ENCODE measurements at places on chromosomes 11 and 22. TPM values are rescaled to one million over a fixed set of nuclear protein-coding genes. Genes with fewer than 3 reads are reported as not detected.
A peak's percentile ranks its signal among the peaks of the same experiment; 100 is the strongest.

TUB gene
- total RNA-seq, result 1.8 TPM

ZBTB44 gene
- total RNA-seq, result 16.0 TPM

- DNase-seq, result no peak
These were observed 41.7 kb downstream of the IGF2 start for GRCh38 chr11:2097356-2097997.

SYNGR1 gene
- 3.3 TPM for total RNA-seq

DNA sequence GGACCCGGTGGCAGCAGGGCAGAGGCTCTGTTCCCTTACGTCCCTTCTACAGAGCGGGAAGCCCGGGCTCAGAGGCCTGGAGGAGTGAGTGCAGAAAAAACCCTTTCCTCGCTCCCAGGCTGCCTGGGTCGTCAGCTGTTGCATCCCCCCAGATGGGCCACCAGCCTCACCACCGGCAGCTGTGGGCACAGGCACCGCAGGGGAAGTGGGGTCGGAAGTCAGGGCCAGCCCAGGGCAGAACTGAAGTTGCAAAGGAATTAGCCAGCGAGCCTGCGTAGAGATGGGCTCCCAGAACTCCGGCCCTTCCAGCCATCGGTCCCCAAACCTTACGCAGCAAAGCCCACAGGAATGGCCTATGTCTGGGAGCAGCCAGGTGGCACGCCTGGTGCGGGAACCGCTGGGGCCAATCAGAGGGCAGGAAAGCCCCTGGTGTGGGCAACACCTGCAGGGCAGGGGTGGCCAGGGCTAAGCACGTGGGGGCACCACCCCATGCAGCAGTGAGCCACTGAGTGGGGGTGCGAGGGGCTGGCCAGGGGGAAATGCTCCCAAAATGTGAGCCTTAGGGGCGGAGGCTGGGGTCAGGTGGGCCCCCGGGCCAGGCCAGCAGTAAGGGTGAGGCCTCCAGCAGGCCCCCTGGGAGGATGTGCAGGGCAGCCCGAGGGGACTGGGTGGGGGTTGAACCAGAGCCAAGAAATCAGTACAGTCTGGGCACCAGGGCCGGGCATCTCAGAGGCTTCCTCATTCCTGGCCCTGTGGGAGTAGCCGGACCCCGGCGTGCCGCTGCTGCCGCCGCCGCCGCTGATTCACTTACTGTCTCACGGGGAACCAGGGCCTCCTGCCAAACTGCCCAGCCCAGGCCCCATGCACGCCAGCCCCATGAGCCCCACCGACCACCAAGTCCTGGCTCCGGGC lies 58.2 kb downstream of the WNT7B start:
- no peak for DNase-seq

IGSF9B gene
- not detected for total RNA-seq

SLC17A6 gene
- not detected for total RNA-seq

DNA sequence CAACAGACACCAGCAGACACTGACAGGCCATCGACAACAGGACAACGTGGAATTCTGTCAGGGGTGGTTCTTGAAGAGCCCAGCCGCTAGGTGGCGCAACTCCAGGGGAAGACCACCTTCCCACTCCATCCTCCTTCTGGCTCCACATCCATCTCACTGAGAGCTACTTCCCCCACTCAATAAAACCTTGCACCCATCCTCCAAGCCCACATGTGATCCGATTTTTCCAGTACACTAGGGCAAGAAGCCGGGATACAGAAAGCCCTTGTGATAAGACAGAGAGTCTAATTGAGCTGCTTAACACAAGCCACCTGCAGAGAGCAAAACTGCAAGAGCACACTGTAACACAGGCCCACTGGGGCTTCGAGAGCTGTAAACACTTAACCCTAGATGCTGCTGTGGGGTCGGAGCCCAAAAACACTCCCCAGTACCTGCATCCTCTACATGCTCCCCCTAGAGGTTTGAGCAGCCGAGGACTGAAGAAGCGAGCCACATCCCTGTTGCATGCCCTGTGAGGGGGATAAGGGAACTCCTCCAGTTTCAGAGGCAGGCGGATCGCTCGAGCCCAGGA lies 11.5 kb upstream of the RAB39A start:
- peak; percentile 12 for DNase-seq

GRAP2 gene
- not detected for total RNA-seq

DNA sequence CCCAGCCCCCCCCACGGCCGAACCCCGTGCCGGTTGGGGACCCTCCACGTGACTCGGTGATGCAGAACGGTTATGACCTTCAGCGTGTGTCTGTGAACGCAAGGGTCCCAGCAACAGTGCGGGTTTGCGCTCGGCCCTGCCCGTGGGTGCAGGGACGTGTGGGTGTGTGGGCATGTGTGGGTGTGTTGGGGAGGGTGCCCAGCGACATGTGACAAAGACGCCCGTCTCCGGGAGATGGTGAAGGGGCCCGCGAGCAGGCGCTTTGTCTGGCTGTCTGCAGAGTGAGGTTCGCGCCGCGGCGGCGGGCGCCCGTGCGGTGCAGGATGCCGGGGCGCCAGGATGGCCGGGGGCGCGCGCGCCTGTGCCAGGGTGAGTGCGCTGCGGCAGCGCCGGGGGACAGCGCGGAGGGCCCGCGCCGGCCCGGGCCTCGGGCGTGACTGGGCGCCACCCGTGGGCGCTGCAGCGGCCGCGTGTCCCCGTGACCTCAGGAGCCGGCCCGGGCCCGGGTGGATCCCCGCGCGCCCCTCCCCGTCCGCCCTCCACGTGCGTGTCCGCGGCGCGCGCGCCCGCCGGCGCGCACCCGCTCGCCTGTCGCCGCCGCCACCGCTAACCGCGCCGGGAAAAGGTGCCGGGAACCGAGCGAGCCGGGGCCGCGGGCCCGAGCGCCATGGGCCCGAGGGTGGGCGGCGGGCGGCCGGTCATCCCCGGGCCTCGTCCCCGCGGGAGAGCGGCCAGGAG lies at the start of gene LRFN4:
LRFN4 (plus strand) TSS at position 569 of the 738 bp plus-strand sequence. CDS start 681 bp downstream, outside the sequence.
- DNase-seq, result no peak

DNA sequence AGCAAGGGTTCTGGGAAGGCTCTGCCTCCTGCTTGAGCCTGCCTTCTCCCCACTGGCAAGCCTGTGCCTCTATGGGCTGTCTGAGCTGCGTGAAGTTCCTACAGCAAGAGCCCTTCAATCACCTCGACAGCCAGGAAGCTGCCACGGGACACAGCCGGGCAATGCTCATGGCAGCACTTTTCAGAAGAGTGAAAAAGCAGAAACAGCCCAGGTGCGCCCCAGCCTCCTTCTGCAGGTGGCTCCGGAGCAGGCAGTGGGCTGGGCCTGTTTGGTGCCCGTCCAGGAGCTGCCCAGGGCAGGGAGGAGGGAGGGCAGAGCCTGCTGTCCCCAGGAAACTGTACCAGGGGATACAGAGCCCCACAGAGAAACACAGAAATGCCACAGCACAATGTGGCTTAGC lies 24.6 kb upstream of the COMT start:
- no peak for DNase-seq

DNA sequence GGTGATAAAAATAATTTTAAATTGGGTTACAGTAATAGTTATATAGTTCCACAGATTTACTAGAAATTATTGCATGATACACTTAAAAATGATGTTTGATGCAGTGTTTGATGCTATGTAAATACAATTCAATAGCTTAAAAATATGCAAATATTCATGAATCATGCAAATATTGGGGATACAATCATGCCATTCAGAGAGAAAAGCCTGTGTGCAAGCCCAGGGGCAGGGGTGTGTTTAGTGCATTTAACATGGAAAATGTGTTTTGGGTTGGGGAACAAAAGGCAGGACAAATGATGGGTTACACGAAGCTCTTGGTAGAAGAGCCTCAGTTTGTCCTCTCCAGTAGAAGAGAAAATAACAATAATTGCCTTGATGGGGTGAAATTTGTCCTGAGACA lies 6.0 kb downstream of the TRIM22 start:
- DNase-seq, result no peak

DNA sequence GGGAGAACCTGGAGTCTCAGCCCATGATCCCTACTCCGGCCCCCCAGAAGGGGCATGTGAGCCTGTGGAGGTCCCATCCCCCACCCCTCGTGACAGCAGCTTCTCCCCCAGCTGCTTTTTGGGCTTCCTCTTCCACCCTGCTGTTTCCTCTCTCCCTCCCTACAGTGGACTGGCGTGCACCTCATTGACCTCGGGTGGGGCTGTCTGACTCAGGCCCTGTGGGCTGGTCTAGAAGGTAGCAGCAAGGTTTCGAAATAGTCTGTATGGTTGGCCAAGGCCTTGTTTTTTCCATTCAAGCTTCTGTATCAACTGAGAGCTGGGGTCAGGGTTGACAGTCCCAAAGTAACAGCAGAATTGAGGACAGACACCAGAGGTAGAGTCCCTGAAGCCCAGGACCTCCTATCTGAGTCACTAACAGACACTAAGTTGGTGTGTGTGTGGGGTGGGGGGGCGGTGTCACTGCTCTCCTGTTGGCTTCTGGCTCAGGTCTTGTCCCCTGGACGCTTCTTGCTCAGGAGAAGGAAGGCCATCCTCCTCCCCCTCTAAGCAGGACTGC lies 7.7 kb downstream of the SLC37A2 start:
- no peak for DNase-seq

GRCh38 chr11:78767027-78767932 lies 192.6 kb upstream of the NARS2 start:
- no peak for DNase-seq

DNA sequence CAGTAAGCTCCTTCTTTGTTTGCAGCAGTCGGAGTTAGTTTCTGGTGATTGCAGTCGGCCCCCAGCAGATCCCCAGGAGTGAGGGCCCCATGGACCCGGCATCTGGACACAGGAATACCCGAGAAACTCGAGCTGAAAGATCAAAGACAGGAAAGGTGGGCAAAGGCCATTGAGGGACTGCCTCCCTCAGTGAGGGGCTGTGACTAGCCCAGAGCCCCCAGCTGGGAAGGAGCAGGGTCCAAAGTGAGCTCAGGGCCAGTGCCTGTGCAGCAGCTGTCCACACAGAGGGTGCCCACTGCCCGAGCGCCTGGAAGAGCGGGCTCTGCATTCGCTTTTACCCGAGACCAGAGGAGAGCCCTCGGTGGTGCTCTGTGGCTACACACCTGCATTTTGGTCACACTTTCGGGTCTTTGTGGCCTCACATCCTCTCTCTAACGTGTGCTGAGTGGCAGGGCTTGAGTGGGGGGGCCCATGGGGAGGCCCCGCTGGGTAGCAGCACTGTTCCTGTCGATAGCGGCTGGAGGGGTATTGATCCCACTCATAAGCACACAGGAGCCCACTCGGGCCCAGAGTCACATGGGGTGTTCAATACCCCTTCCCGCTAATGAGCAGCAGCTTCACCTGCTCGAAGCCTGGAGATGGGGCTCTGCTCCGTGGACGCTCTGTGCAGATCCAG lies 532.9 kb downstream of the TBC1D22A start:
- DNase-seq, result no peak

GRCh38 chr11:47466201-47466600 lies 17.3 kb upstream of the RAPSN start:
- DNase-seq, result peak; percentile 22

DNA sequence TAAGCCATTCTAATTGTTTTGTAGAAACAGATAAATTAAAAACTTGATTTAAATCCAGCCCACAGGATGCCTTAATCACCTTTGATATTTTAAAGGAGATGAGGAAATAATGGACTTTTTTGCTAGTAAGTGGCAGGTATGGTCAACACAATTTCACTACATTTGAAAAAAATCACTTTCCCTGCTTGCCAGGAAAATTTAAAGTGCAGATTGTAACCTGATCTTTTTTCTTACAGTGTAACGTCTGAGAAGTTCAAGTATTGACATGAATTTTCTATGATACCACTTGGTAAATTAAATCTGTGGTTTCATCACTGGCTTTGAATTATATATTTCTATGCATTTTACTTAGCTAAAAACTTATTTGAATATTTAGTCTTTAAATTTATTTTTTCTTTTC lies 65.3 kb downstream of the ARHGEF12 start:
- no peak for DNase-seq

- DNase-seq, result peak; percentile 81
These were observed 812 bp downstream of the FADD start for GRCh38 chr11:70203751-70204465.

DNA sequence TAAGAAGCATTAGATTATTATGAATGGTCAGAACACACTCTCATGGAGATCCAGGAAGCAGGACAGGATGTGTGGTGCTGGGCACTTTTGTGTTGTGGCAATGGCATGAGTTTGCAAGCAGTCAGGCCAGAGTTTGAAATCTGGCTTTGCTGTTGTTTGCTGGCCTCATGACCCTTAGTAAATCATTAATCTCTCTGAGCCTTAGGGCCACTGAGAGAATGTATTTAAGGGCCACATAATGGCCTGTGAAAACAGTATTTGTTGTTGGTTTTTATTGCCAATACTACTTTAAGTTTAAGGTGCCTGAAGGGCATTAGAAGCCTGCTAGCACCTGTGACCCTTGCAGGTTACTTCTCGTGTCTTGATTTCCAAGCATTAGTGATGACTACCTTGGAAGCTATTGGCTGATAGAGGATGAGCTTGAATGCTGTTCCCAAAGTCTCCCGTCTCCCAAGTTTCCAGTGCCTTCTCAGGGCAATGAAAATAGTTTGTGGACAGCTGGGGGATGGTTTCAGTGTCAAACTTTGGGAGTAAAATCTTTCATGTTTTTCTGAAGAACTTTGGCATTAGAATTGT lies 24.6 kb downstream of the STIM1 start:
- no peak for DNase-seq

SEPTIN5 gene
- total RNA-seq, result 7.7 TPM

DNA sequence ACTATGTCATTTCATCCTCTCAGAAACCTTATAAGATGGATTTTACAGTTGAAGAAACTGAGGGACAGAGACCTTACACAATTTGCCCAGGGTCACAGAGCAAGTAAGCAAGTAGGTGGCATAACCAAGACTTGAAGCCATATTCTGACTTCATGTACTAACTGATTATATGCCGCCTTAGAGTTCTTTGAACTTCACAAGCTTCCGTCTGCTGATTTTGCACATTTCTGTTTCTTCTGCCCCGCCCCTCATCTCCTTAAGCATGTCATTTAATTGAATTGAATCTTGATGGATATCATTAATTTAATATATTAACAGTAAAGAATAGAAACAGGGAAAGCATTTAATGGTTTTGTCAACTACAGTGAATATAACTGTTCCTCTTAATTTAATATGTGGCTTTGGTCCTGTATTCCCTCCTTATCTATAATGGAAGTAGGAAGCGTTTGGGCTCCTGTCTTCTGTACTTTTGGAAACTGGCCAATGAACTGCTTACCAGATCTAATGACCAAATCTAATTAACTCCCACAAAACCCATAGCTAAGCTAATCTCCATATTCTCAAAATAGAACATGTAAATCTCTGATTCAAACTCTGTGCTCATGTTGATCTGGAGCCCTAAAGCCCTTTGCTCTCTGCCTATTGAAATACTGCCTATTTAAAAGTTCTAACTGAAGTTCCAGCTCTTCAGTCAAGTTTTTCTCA lies 30.4 kb downstream of the SIK2 start:
- DNase-seq, result no peak

GRCh38 chr11:104968856-104969776 lies 742 bp upstream of the CASP4 start:
- no peak for DNase-seq

DNA sequence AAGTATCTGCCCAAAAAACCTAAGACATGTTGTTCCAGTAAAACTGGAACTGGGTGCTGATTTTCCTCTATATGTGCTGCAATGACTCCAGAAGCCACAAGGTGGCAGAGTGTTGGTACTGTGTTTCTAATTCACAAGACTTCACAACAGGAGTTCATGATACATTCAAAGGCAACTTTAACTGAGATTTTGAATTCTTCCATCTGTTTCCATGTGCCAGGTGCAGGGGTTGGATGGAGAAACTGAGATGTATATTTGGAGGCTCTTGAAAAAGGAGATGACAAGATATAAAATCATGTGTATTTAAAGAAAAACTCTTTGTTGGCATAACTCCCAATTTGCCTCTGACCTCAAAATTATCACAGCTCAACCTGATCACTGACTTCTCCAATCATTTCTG lies 1098.6 kb upstream of the CCDC90B start:
- DNase-seq, result peak; percentile 5

APOBEC3G gene
- total RNA-seq, result 10.2 TPM

APOL5 gene
- total RNA-seq, result not detected

RFPL1 gene
- not detected for total RNA-seq

GRCh38 chr22:44837481-44837880 lies 85.1 kb downstream of the ARHGAP8 start:
- no peak for DNase-seq

Data from glomerular endothelial cell (primary cell).